Esophagus mucosa (tissue), 1 donor: ENCODE measurements at places on chromosomes 2 and 18.

GRCh38 chr2:201233192-201233811, 27.0 kb upstream of the CASP8 start:
- peak; percentile 95 for ATAC-seq

GRCh38 chr18:24013051-24013450, 1.5 kb upstream of the TTC39C start:
- no peak for ATAC-seq

GRCh38 chr2:160742667-160743066, 249.1 kb upstream of the RBMS1 start:
- ATAC-seq, result no peak

GRCh38 chr18:9878783-9879242, 7.0 kb upstream of the TXNDC2 start:
- no peak for ATAC-seq

- no peak for ATAC-seq
Observed at GRCh38 chr2:134790487-134790886, 47.9 kb upstream of the ACMSD start.

DNA sequence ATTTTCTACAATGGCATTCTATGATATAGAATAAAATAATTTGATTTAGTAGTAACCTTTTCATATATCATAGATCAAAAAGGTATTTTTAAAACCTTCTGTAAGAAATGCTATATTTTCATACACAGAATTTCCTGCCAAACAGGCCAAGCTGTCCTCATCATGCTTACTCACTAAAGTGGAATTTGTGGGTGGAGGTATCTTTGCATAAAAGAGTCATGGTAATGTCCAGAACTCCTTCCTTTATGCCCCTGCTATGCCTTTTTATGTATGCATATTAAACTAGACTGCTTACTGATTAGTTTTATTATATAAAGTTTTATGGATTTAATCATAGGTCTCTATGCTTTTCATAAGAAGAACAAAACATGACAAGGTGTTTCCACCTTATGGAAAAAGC, 27.5 kb upstream of the MARCHF7 start:
- ATAC-seq, result no peak

DNA sequence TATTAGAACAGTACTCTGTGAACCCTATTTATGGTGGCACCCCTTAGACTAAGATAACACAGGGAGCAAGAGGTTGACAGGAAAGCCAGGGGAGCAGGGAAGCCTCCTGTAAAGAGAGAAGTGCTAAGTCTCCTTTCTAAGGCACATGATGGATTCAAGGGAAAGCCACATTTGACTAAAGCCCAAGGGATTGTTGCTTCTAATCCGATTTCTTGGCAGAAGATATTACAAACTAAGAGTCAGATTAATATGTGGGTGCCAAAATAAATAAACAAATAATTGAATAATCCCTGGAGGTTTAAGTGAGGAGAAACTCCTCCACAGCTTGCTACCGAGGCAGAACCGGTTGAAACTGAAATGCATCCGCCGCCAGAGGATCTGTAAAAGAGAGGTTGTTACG, 333.2 kb downstream of the SOX11 start:
- no peak for ATAC-seq

- ATAC-seq, result peak; percentile 32
Observed at GRCh38 chr2:1613731-1614354, 130.5 kb downstream of the PXDN start.

DNA sequence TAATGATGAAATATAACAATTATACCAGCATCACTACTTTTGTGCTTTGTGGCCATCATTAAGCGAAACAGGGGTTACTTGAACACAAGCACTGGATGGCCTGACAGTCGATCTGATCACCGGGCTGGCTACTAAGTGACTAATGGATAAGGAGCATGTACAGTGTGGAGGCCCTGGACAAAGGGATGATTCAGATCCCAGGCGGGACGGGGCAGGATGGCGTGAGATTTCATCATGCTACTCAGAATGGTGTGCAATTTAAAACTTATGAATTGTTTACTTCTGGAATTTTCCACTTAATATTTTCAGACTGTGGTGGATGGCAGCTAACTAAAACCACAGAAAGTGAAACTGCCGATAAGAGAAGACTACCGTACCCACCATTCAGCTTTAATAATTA, 7.0 kb upstream of the CLIP4 start:
- peak; percentile 94 for ATAC-seq

GRCh38 chr18:58544616-58545337, 84.1 kb downstream of the ALPK2 start:
- ATAC-seq, result no peak

DNA sequence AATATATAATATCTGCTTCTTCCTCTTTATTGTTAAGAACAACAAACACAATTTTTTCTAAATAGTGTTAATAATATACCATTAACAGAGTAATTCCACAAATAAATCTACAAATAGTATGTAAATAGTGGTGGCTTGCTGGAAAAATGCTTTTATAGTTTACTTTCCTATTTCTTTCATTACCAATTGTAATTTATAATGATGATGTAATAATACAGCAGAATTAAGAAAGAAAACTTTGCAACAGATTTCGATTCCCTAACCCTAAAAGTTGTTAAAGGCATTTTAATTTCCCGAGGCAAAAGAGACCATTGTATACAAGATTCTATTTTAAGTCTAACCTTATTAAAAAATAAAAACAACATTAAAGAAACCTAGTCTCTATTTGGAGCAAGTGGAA, 307.9 kb downstream of the CCDC178 start:
- ATAC-seq, result no peak

GRCh38 chr18:59172664-59173249, 33.1 kb downstream of the SEC11C start:
- ATAC-seq, result no peak

GRCh38 chr2:73253901-73254300, 19.8 kb downstream of the CCT7 start:
- ATAC-seq, result peak; percentile 90

GRCh38 chr18:3319399-3319798, 57.5 kb downstream of the MYL12B start:
- ATAC-seq, result no peak

GRCh38 chr2:162243294-162243693, at the start of gene FAP:
Gene FAP (minus strand): TSS chr2:162243445. CDS start chr2:162243327, 118 bp downstream.
- no peak for ATAC-seq

GRCh38 chr2:147718831-147719230, 126.0 kb upstream of the ACVR2A start:
- no peak for ATAC-seq

DNA sequence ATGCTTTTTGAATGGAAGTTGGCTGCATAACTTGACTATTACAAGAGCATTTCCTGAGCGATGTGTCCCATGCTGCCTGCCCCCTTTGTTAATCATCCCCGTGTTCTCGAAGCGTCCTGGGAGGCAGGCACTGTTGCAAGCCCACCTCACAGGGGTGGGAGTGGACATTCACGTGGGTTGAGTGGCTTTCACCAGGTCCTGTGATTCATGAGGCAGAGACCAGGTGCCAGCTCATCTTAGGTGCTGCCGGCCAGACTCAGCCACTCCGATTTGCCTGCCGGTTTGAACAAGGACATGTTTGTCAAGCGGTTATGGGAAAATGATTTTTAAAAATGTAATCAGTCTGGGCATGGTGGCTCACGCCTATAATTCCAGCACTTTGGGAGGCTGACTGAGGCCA, 112.5 kb downstream of the ZNF532 start:
- no peak for ATAC-seq

GRCh38 chr2:39033980-39034379, 86.9 kb downstream of the SOS1 start:
- no peak for ATAC-seq

- no peak for ATAC-seq
Observed at GRCh38 chr18:49853436-49853835, 40.1 kb upstream of the ACAA2 start.

DNA sequence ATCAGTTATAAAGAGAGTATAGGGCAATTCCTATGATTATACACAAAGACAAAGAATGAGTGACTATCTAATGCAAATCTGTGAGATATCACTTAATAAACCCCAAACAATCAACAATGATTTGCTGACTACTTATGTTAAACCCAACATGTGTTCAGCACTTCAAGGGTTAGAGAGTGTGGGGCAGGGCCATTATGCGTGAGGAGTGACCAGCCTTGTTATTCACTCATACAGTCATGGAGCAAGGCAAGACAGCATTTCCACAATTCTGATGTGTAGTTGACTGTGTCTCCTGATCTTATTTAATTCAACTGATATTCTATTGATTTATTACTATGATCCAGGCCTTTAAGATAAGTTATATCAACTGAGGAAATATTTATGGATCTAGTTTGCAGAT, 251.7 kb downstream of the CYRIA start:
- no peak for ATAC-seq

- no peak for ATAC-seq
Observed at GRCh38 chr18:67961701-67962440, 445.4 kb upstream of the DSEL start.

DNA sequence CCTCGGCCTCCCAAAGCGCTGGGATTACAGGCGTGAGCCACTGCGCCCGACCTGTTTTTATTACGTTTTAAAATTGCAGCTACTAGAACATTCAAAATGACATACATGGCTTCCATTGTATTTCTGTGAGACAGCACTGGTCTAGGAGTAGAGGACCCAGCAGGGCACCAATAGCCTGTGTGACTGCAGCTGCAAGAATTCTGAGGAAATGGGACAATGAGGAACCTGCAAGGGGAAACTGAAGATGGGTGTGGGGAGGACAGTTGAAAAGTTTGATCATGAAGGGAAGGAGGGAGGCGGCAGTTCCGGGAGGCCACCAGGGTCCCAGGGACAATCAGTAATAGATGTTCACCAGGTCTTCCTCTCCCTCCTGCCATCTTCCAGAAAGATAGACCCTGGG, 13.9 kb upstream of the DNPEP start:
- no peak for ATAC-seq
